Epithelial cell of alveolus of lung (primary cell): ENCODE measurements at places on chromosomes 2 and 18. TPM values are rescaled to one million over a fixed set of nuclear protein-coding genes. Genes with fewer than 3 reads are reported as not detected.

The ABHD1 gene
- not detected in 2 replicates for total RNA-seq

The ZNF385B gene
- not detected in 2 replicates for total RNA-seq

The SOCS6 gene
- 23.1 and 23.2 TPM in 2 replicates for total RNA-seq

The PROKR1 gene
- total RNA-seq = 0.08 and 0.13 TPM in 2 replicates

The COL3A1 gene
- 1,834 and 2,433 TPM in 2 replicates for total RNA-seq

The ERICH2 gene
- 4.5 TPM in 1 of 2 replicates, not detected in the other for total RNA-seq
